Inflammatory macrophage treated with lipopolysaccharide for 1 hour (primary cell): ENCODE measurements at places on chromosomes 12 and 14.
A peak's percentile ranks its signal among the peaks of the same experiment; 100 is the strongest.

- DNase-seq, result no peak
These were observed 52.3 kb upstream of the BCL2L14 start for GRCh38 chr12:12018454-12018853.

- peak; percentile 72 for DNase-seq
These were observed 930 bp upstream of the MIA2 start for GRCh38 chr14:39232554-39233415.

GRCh38 chr14:99564256-99564925, 39.6 kb downstream of the CCDC85C start:
- DNase-seq, result no peak

GRCh38 chr14:81529391-81529790, 4.3 kb downstream of the SEL1L start:
- no peak for DNase-seq

GRCh38 chr14:67618617-67619063, 1.1 kb upstream of the ARG2 start:
- peak; percentile 68 for DNase-seq

DNA sequence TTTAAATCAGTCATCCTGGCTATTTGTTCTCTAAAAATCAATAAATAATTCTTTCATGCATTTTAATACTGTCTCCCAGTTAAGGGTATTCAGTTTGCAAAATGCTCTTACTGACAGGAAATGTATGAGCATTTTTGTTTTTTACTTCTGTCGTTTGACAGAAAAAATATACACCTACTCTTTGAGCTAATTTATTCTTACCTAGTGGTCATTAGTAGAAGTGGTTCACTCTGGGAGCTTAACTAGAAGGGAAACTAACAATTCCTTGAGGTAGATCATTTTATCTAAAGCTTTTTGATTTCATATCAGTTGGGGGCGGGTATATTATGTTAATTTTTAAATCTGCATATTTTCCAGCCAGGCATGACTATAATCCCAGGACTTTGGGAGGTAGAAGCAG, 33.8 kb upstream of the PAPLN start:
- DNase-seq, result no peak

DNA sequence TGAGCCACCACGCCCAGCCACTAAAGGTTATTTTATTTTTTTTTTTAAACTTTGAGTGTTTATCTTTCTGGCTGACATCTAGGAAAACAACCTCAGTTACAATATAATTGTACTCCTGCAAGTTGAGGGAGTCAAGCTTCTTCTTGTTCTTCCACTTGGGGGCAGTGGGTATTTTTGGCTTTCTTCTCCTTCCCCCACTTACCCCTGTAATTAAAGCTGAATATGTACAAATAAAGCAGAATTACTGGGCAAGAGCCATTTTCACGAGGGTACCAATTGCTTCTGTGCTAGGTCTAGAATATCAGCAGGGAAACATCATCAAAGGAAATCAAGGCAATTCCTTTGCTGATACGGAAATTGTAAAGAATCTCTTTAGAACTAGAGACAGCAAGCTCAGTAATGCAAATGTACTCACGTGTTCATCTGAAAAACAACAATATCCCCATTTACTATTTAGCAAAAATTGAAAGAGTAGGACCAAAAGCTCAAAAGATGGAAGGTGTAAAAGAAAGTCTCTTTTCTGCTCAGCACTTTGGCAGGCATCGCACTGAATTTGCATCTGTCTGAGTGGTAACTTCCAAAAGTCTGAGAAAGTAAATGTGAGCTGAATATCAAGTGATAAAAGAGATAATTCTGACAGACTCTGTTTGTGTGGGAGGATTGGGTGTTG, 72.8 kb downstream of the TAOK3 start:
- no peak for DNase-seq

DNA sequence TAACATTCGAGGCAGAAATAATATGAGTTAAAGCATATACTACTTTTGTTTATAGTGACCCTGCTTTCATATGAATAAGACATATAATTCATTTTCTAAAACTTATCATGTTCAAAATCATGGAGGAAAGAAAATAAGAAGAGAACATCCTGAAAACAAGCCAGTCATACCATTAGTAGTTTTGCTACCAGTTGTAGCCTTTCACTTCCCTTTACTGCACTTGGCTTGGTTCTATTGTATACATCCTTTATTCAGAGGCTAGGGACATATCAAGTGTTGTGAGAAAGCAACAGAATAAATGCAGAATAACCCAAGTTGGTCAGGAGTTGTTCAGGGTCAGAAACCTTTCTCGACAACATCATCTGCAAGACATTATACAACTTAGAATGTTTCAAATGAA, 598.7 kb downstream of the SOX5 start:
- DNase-seq, result no peak

- no peak for DNase-seq
These were observed 12.7 kb downstream of the TMED8 start for GRCh38 chr14:77364146-77364545.

GRCh38 chr14:61438860-61439765, 117.7 kb downstream of the PRKCH start:
- peak; percentile 77 for DNase-seq

DNA sequence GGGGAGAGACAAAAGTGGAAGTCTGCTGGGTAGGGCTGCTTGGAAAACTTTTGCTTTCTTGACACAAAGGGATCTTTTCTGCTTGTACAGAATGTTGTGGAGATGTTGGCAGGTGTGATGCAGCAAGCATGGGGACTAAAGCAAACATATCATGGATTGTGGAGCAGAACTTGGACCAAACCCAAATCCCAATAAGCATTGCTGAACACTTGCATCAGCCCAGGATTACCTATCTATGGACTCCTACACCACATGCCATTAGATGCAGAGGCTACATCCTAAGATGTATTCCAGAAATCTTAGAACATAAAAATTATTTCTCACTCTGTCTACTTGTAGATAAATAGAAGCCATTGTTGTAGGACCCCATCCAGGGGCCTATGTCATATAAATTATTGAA, 44.7 kb upstream of the RERG start:
- no peak for DNase-seq

GRCh38 chr12:105961821-105962671, 176.7 kb downstream of the NUAK1 start:
- DNase-seq, result no peak

DNA sequence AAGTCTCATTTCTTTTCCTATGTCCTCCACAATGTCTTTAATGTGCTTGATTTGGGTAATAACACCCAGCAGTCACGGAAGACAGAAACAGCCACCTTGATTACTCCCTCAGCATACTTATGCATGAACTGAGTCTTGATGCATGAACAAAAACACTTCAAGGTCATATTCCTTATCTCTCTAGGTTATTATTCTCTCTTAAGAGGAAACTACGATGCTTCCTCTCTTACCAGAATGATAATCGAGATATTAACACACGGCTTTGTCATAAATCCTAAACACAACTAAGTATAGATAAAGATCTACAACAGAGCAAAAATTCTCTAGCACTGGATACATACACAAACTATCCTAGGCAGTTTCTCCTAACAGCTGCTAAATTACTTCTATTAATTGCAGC, 583.5 kb upstream of the ATP2B1 start:
- no peak for DNase-seq

- DNase-seq, result no peak
These were observed 6.7 kb upstream of the FITM1 start for GRCh38 chr14:24123424-24124417.

DNA sequence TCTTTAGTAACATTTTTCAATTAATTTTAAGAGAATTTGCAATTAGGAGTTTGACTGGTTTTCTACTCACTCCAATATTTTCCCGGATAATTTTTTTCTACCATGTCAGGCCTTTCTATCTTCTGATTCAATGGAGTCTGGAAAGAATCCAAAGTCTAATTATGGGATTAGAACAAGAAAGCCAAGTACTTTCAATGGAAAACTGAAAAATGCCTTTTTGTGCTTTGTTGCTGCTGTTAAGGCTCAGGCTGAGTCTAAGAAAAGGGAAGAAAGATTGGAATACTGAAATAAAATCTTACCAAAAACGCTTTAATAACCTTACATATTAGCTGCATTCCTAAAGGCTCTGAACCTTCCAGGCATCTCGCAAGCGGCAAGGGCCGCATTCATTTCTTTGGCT, 24.4 kb upstream of the DHRS4 start:
- no peak for DNase-seq

GRCh38 chr14:69615496-69616407, 4.4 kb downstream of the SUSD6 start:
- DNase-seq, result peak; percentile 83

GRCh38 chr14:21263284-21264024, 5.8 kb downstream of the HNRNPC start:
- DNase-seq, result peak; percentile 52

GRCh38 chr14:96881713-96882112, 84.5 kb downstream of the VRK1 start:
- DNase-seq, result no peak

DNA sequence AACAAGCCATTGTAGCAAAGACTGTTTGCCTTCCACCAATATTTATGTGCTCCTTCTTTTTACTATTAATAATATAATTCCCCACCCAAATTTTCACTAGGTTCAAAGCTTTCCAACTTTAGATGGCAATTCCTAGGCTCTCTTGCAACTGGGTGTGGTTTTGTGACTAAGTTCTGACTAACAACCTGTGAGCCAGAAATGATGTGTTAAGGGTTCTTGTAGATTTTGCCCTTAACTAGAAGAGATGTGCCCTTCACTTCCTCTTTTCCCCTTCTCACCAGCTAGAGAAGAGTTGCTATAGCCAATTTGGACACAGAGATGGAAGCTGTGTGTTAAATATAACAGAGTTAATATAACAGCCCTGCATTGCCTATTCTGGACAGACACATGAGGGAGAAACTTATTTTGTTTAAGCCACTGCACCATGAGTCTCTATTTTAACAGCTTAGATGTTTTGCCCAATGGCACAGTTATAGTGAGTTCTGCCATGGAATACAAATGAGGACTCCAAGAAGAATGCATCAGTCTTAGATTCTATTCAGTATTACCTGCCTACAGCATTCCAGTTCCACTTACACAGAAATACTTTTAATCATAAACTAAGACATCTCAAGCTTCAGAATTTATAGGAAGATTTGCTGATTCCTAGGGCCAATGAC, 216.2 kb downstream of the DUSP6 start:
- DNase-seq, result peak; percentile 59

GRCh38 chr12:52988898-52989297, 17.4 kb upstream of the EIF4B start:
- no peak for DNase-seq

DNA sequence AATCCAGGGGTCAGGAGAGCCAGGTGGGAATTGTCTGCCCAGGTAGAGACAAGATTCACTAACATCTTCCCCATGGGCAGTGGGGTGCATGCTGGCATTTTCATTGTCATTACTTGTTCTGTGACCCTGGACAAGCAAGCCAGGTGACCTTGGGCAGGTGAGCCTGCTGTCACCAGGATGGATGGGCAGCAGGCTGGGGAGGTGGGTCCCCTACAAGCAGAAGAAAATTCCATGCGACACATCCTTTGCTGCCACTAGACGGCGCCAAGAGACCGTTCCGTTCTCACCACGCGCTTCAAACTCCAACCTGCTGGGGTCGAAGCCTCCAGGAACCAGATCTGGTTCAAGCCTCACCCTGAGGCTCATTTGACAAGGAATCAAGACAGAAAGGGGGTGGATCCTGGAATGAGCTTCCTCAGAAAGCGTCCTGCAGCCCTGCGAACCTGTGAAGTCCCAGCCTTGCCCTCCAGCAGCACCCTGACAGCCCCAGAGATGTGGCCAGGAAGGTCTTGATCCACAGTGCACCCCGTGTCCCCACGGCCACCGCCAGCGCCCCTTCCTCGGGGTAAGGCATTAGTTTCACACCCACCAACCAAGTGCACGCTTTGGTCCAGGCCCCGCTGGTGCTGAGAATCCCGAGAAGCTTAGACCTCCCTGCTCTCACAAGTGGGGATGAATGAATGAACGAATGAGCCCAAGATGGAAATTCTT, 3.2 kb upstream of the DYNC1H1 start:
- peak; percentile 58 for DNase-seq

DNA sequence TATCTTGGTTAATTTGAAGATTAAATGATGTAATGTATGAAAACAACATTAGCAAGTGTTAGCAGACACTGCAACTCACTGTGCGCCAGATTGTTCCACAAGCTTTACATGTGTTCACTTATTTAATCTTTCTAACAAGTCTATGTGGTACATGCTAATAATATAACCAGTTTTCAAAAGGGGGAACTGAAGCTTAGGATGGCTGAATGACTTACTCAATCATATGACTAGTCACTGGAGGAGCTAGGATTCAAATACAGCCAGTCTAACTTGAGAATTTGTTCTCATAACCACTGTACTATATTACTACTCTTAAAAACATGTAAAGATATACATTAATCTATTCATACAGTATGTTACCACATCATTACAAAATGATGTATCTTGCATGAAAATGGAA, 60.5 kb upstream of the LRIG3 start:
- no peak for DNase-seq

DNA sequence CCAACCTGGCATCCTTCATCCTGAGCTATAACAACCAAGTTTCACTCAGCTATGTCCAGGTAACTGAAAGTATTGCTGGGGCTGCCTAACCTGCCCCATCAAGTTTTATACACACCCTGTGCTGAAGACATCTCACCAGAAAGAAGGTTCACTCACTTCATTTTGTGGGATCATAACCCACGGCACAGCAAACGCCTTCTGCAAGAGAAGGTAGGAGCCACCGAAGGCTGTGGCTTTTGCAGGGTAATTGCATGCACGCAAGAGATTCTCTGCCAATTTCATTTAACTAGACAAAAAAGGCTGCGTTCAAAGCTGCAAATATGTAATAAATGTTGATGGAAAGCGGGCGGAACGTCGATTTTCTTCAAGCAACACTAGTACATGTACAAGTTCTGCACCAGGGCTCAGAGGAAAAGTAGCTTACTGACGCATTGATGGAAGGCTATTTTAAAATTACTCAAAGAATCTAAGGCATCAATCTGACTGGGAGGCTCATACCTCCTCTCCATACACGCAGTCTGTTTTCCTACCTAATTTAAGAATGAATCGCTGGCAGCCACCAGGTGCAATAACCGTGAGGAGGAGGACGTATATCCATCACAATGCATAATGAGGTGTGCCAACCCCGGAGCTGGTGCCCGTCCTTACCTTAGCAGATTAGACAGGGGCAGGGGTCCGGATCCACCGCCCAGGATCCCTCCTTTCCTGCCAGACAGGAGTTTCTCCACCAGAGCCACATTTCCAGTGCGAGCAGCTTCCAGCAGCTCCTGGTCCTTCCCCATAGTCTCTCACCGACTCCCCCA, 1.1 kb downstream of the ANKS1B start:
- DNase-seq, result no peak

- DNase-seq, result no peak
These were observed 26.5 kb upstream of the STRAP start for GRCh38 chr12:15855646-15856045.
